ENCODE measurements at places on chromosomes 5 and 9.

DNA sequence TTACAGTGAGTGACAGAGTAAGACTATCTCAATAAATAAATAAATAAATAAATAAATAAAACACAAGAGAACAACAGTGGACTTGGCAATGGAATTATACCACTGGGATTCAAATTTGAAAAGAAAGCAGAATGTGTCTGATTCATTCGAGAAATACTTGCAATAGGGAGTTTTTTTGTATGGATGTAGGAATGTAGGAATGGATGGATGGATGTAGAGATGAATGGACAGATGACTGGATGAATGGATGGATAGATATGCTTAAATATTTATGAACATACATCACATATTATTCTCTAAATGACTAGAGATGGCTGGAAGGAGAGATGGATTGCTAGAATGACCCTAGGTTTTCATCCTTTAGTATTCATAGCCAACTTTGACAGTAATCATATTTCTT lies 22.0 kb upstream of the CEMIP2 start:
- no peak for DNase-seq

DNA sequence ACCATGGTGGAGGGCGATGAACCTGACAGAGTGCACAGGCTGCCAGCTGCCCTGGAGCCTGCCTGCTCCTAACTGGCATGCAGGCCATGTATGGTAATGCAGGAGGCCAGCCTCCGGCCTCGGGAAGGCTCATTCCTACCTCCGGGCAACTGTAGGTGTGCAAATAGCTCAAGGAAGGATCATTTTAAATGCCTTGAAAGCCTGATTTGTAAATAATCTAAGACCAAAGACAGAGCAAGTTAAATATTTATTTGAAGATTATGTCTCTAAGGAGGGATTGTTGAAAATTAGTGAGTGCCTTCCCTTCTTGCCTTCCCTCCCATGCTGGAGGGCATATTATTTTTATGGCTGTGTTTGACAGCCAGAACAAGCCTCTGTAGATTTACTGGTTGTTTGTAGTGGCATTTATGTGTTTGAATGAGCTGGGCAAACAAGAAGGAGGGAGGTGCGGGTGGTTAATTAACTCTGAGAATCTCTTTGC lies 285.7 kb upstream of the TUT7 start:
- peak; percentile 42 for DNase-seq

GRCh38 chr5:25286319-25286718 lies 641.5 kb upstream of the CDH10 start:
- no peak for DNase-seq

DNA sequence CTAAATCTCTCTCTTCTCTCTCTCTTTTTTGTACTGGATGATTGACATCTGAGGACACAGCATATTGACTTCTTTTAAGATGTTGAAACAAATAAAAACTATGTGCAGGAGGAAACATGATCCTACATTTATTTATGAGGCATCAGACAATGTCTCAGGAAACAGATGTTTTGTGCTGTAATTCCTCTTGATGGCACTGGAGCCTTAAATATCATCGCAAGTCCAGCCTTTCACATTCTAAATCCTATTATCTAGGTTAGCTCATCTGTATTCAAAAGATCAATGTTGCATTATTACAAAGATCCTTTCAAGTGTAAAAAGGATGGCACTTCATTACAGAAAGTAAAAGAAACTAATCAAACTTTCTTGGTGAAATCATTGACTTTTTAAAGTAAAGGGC lies 63.9 kb downstream of the MAT2B start:
- DNase-seq: no peak

- DNase-seq: peak; percentile 76
Measured at GRCh38 chr5:177599731-177600507, at the start of gene B4GALT7. Gene B4GALT7 (plus strand): TSS chr5:177600132. CDS start chr5:177600211, 79 bp downstream.

- DNase-seq: no peak
Measured at GRCh38 chr5:83388608-83389007, 82.9 kb upstream of the VCAN start.

DNA sequence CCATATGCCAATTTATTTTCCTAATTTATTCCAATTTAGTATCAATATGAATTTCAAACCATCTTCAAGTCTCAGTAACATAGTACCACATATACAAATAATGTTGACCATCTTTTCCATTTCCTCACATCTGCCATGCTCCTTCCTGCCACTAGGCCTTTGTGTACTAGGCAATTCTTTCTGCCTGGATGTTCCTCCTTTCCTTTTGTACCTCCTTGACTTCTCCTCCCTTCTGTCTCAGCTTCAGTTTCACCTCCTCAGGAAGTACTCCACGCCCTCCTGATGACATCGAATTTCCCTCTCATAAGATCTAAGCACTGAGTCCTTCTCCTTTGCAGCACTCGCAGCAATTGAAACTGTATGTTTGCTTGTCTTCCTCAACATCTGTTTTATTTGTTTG lies 53.9 kb downstream of the MEF2C start:
- no peak for DNase-seq

DNA sequence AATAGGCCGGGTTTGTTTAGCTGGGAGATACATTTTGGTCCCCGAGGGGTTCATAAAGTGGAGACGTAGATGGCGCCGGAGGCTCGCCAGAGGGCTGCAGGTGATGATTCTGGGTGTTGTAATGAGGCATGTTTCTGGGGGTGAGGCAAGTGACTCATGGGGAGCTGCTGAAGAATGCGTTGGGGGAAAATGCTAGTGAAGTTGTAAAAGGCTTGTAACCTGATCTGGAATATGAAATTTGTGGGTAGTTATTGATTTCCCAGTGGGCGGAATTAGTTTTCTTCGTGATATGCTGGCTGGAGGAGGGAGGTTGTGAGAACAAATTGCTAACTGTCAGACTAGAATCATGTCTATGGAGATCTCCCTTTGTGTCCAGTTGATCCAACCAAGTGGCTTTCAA lies 158.3 kb downstream of the DOCK2 start:
- DNase-seq: no peak

DNA sequence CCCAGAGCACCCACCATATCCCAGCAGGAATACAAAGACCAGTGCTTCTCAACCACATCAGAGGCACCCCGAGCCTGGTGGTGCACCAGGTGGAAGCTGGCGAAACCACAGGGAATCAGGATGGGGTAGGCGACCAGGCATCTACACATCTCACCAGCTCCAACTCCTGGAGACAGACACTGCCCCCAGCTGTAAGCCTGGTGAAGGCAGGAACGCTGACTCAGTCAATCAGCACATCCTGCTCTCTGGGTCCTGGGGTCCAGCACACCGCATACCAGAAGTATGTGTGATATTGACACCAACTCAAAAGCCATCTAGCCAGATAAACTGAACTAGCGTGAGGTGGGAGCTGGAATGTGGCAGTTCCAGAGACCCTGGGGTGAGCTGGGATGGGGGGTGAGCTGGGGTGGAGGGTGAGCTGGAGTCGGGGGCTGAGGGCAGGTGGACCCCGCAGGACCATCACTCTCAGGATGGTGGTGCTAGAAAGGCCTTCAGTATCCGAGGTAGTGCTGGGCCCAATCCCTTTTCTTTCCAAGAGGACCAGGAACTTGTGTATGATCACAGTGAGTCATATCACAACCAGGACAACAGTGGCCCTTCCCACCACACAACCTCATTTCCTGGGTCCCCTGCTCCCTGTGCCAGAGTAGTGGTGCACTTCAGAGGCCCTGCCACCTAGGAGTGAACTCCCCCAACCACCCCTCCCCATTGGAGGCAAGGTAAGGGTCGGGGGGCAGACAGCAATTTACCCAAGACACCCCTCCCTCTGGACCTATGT lies 2.5 kb downstream of the DBN1 start:
- DNase-seq: no peak

DNA sequence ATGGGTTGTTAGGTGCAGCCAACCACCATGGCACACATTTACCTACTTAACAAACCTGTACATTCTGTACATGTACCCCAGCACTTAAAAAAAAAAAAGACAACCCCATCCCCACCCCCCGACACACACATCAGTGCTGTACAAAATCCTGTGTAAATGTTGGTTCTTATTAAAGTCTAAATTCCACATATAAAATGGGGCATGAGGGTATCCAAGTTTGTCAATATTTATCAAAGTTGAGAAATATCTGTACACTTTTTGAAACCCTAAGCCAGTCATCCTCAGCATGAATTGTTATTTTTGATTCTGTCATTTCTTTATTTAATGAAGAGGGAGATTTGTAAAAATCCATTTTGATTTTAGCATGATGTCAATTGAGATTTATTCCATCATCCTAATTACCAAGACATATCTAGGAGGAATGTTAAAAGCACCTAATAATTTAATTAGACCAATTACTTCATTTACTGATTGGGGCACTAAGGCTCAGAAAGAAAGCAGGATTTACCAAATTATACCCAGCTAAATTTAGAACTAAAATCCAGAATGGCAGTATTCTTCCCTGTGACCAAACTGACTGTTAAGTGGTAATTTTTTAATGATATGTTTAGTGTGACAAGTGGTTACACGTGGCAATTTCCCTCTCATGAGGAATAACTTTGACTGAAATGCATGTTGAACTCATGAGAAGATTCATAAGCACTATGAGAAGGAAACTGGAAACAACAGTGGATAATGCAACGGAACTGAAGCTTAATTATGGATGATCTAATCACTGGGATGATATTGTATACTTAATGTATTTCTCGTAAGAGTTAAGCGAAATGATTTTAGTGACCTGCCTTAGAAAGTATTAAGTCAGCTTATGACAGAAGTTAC lies 195.9 kb downstream of the SGCD start:
- no peak for DNase-seq

DNA sequence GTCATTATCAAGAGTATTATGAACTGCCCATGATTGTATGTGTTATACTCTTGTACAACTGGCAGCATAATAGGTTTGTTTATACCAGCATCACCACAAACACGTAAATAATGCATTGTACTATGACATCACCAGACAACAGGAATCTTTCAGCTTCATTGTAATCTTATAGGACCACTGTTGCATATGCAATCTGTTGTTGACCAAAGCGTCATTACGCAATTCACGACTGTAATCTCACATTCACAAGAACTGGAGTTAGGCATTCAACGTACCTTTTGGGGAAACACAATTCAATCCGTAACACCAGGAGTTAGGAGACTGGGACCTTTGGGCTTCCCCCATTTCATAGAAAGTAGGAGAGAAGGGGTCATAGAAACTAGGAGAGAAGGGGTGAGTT lies 20.4 kb upstream of the ARSI start:
- no peak for DNase-seq

GRCh38 chr5:142862594-142862993 lies 92.4 kb downstream of the ARHGAP26 start:
- DNase-seq: no peak

DNA sequence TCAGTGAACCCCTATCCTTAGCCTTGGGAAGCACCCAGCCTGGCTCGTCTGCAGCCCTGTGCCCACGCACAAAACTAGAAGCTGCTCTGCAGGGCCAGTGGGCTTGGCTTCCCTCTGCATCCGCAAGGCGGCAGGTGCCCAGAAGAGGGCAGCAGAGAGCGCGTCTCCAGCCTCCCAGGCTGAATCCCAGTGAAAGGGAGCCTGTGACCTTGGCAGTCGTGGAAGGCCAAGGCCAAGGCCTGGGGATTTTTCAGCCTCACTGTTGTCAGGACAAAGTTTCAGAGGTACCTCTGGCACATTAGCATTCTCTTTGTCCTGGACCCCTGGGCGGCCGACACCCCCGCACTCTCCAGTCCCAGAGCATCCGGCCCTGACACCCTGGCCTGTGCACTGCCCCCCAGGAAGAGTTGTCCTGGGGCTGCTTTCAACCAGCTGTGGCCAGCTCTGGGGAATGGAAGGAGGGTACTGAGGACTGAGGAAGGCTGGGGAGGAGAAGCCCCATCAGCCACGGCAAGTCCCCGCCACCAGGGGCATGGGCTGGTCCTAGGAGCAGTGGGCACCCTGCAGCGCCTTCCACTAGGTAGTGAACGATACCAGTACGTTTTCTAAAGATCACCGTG lies 63.6 kb upstream of the IL17B start:
- DNase-seq: peak; percentile 87

DNA sequence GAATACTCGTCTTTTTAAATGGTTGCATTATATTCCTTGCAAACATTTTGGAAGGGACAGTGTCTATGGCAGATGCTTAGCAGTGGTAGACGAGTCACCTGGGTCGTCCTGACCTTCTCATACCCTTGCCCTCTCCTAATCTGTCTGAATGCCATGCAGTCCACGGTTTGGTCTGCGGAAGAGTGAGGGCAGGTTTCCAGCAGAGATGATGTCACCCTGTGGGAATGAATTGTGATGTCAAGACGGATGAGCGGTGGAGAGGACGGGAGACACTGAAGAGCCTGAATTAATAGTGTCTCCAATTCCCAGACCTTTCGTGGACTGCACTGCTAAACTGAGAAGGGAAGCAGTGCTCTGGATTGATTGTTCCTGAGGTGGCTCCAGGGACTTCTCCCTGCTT lies 329.0 kb upstream of the PANK3 start:
- DNase-seq: peak; percentile 30

- DNase-seq: no peak
Measured at GRCh38 chr5:136014049-136015002, 14.5 kb upstream of the TGFBI start.

DNA sequence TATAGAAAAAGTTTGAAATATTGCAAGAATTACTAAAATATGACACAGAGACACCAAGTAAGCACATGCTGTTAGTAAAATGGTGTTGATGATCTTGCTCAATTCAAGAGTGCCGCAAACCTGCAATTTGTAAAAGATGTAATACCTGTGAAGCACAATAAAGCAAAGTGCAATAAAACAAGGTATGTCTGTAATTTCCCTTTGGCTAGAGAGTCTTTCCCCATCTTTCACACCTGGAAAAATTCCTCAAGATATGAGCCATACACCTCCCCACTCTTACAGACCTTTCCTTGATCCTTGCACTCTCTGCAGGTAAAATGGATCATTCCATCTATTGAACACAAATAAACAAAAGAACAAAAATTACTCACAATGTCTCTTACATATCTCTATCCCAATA lies 597.8 kb downstream of the EFNA5 start:
- no peak for DNase-seq

Measured in ELF-1 (cell line).